ENCODE measurements at places on chromosomes 16 and 17.

GRCh38 chr17:35229638-35230037, 13.2 kb upstream of the SLFN5 start:
- DNase-seq = no peak

- no peak for DNase-seq
These were observed 694.4 kb downstream of the MAF start for GRCh38 chr16:78906135-78906534.

DNA sequence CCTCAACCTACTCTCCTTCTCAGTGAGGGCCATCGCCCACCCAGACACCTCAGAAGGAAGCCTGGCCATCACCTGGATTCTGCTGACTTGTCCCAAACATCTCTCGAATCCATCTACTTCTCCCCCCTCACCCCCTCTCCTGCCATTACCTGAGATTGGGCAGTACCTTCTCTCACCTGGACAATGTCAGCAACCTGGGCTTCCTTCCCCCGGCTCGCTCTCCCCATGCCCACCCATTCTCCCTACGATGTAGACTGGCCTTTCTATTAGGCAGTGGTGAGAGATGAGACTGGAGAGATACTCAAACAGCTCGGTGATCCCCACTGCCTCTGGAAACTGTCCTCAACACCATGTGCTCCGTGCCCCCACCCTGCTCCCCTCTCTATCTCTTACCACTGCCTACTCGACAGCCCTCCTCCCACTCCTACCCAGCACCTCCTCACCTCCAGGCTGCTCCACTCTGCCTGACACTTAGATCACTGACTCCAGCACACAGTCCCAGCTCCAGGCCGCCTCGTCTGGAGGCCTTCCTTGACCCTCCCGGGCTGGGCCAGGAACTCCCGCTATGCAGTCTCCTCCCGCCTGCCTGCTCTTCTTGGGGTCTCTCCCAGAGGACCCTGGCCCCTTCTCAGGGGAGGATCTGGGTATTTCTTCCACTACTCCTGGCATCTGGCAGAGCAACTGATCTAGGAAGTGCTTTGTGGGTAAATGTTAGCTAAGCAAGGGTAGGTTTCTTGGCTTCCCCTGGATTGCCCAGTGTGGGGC, 235.8 kb upstream of the NLRP1 start:
- DNase-seq = no peak

DNA sequence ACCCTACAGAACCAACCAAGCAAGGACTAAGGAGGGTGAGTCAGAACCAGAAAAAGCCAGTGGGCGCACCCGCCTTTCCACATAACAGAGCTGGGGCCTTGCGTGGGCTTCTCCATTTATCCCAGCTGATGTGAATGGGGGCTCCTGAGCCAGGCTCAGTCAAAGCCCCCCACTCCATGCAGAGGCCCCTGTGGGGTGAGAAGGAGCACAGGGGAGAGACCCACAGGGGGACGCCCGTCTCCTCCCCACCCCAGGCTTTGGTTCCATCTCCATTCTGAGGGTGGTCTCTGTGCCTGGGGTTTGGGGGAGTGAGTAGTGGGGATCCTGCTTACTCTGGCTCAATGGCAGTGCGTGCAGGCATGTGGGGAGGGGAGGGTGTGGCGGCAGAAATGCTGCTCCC, 210.1 kb upstream of the TNRC6C start:
- DNase-seq = no peak

- no peak for DNase-seq
These were observed 60.3 kb upstream of the CIBAR2 start for GRCh38 chr16:85172455-85173145.

DNA sequence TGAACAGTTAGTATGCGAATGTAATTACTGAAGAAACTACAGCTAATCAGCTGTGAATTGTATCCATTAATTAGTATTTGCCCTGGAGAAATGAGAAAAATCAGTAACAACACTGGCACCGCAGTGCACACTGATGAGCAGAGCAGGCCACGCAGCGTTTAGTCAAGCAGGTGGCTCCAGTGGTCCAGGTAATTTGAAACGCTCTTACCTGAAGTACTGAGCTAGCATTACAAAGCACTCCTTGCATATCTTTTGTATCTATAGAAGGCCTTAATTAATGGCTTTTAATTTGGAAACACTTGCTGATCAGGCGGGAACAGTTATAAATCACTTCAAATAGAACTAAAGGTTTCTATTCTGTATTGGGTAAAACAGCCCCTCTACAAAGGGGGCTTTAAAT, 76.4 kb downstream of the TOX3 start:
- DNase-seq = no peak

GRCh38 chr17:48357779-48358602, 72.0 kb downstream of the SKAP1 start:
- DNase-seq = no peak

- DNase-seq = no peak
These were observed 26.7 kb upstream of the JPT2 start for GRCh38 chr16:1651094-1651973.

DNA sequence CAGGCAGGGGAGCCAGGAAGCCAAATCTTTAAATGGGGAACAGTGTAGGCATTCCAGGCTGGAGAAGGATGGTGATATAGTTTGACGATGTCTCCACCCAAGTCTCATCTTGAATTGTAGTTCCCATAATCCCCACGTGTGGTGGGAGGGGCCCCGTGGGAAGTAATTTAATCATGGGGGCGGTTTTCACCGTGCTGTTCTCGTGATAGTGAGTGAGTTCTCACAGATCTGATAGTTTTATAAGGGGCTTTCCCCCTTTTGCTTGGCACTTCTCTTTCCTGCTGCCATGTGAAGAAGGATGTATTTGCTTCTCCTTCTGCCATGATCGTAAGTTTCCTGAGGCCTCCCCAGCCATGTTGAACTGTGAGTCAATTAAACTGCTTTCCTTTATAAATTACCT, 28.8 kb downstream of the GINS3 start:
- no peak for DNase-seq

DNA sequence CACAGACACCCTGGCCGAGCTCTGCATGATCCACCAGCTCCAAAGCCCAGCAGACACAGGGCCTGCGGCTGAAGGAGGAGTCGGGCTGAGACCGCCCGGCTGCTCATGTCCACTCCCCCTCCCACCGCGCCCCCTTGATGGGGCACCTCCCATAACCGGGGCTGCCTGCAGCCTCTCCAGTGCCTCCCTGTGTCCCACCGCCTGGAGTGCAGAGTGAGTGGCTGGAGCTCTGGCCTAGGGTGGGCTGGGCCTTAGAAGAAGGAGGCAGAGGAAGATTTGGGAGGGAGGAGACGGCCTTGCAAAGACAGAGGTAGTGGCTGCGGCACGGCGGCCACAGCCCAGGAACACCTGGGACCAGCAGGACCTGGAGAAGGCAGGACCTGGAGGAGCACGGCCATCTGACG, 4.0 kb downstream of the CBFA2T3 start:
- DNase-seq = no peak

GRCh38 chr17:69462882-69463281, 48.4 kb downstream of the MAP2K6 start:
- no peak for DNase-seq

GRCh38 chr16:51762081-51762996, 611.3 kb upstream of the SALL1 start:
- DNase-seq = peak; percentile 9

- DNase-seq = no peak
These were observed 128.6 kb downstream of the SOX9 start for GRCh38 chr17:72249441-72249840.

DNA sequence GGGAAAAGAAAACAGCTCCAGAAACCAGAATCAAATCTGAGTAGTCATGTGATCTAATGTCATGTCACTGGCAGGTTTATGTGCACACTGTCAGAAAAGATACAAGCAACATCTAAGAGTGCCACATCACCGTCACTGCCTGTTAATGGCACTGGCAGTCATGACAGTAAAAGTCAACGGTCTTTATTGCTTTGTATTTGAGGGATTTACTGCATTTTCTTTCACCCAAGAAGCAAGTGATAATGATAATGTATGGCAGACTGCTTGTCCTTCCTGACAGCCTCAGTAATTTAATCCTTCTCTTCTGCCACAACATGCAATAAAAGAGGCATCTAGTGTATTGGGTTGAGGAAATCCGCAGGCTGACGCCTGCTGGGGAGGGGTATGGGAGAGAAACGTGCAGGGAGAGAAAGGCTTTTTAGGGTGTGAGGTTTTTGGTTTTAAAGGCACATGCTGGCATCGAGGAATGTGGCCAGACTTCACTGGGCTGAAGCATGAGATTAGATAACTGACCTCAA, 92.4 kb downstream of the RPGRIP1L start:
- no peak for DNase-seq

- DNase-seq = no peak
These were observed 28.4 kb upstream of the EMP2 start for GRCh38 chr16:10608687-10609401.

DNA sequence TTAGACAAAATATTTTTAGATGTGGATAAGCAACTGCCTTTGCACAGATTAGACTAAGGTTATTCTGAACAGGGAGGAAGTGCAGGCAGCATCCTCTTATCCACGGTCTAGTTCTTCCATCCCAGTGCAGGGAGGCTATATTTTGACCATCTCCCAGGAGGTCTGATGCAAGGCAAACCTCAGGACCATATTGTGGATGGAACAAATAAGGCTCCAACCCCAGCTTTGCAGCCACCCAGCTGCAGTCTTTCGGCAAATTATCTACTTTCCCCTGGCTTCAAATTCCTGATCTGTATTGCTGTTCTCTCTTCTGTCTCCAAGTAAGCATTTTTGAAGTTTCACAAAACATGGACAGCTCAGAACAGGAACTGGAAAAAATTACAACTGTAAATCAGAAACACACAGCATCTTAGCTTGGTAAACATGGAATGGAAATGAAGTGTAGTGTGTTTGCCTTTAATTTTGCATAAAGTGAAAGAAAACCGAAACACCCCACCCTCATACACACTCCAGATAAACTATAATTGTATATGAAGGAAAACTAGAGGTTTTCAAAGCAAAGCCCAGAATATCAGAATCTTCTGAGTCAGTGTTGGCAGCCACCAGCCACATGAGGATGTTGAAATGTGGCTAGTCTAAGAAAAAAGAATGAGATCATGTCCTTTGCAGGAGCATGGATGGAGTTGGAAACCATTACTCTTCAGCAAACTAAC, 33.5 kb upstream of the MON1B start:
- no peak for DNase-seq

GRCh38 chr17:37480427-37480826, 9.3 kb upstream of the DUSP14 start:
- DNase-seq = no peak

DNA sequence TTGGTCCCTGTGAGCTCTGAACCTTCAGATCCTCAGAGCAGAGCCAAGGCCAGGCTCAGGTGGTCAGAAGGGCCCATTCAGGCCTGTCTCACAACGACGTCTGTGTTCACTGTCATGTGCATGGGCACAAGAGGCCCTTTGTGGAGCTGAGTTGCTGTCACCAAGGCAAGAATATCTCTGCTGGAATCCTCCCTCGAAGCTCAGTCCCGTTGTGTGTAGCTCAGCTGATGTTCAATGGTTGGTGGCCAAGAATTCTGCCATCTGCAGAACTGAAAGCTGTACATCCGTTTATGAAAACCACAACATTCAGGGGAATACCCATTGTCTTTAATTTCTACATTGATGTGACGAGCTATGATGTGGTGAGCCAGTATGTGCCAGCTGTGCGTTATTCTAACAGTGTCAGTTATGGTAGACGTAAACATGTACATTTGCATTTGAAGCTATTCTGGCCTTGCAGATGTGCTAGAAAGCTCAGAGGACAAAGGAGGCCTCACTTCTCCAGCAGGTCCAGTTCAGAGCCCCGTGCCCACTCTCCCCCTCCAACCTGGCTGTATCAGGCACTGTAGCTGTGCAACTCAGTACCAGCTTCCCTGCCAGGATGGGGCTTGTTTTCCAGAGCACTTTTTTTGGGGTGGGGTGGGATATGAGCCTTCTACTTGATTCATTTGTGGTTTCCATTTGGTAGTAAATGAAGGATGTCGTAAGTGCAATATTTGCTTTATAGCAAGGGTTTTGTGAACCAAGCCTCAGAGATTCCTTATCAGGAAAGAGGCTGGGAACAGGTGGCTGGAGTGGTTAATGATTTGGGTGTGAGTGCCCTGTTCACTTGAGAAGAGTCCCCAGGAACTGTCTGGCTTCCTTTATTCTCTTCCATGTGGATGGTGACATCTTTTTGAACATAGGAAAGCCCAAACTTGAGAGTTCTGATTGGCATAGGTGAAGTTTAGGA, 56.1 kb downstream of the B9D1 start:
- DNase-seq = peak; percentile 22

DNA sequence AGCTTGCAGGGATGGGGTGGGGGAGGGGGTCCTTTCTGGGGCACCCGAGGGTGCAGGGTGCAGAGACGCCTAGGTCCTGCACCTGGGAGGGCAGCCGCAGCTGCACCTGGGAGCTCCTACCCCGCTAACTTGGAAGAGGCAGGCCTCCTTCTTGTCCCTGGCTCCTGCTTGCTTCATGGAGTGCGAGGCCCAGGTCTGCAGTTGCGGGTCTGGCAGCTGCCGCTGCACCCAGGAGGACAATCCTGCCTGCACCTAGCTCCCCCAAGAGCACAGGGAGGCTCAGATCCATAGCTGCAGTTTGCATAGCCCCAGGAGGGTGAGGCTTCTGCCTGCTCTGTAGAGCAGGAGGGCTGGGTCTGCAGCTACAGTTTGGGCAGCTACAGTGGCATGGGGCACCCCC, 26.6 kb downstream of the GNGT2 start:
- no peak for DNase-seq

DNA sequence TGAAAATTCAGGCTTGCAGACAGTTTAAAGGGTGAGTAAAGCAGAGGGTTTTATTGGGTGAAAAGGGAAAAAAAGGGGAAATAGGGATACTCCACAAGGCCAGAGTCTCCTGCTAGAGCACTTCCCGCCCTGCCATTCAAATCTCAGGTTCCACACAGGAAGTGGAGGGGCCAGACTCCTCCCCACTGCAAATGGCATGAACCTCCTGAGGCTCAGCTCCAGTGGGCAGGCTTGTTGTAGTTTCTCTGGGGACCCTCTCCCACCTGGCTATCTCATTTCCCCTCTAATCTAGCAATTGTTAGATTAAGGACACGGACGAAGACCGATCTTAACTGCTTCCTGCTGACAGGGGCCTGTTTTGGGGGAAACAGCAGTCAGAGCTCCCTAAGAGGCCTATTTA, 43.4 kb downstream of the TAOK1 start:
- peak; percentile 8 for DNase-seq

- DNase-seq = no peak
These were observed 21.0 kb upstream of the FZD2 start for GRCh38 chr17:44536090-44536953.

GRCh38 chr17:62162898-62163297, 97.8 kb upstream of the MED13 start:
- no peak for DNase-seq

DNA sequence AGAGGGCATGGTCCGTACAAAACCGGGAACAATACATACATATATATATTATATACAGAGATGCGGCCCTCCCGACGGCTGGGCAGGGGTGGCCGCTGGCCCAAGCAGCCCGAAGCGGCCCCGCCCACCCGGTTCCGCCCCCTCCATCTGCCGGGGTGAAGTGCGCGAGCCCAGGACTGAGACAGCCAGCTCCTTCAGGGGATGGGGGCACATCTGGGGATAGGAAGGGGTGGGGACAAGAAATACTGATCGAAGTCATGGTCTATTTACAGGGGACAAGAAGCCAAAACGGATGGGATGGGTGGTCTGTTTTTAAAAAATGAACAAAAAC, 3.8 kb upstream of the SAMD14 start:
- no peak for DNase-seq

- DNase-seq = no peak
These were observed 110.1 kb downstream of the IRX3 start for GRCh38 chr16:54176376-54176901.

- no peak for DNase-seq
These were observed 333.0 kb upstream of the C16orf82 start for GRCh38 chr16:26733710-26734109.

Data from CD4-positive, alpha-beta T cell treated with Interleukin-6 for 4 hours (primary cell).